HAP-1 (cell line): ENCODE measurements at places on chromosomes 7 and 10.

GRCh38 chr7:22372863-22373262 lies 15.9 kb upstream of the RAPGEF5 start:
- DNase-seq, result no peak

- DNase-seq, result no peak
Measured at GRCh38 chr10:59905066-59905730, 1.2 kb downstream of the CCDC6 start.

DNA sequence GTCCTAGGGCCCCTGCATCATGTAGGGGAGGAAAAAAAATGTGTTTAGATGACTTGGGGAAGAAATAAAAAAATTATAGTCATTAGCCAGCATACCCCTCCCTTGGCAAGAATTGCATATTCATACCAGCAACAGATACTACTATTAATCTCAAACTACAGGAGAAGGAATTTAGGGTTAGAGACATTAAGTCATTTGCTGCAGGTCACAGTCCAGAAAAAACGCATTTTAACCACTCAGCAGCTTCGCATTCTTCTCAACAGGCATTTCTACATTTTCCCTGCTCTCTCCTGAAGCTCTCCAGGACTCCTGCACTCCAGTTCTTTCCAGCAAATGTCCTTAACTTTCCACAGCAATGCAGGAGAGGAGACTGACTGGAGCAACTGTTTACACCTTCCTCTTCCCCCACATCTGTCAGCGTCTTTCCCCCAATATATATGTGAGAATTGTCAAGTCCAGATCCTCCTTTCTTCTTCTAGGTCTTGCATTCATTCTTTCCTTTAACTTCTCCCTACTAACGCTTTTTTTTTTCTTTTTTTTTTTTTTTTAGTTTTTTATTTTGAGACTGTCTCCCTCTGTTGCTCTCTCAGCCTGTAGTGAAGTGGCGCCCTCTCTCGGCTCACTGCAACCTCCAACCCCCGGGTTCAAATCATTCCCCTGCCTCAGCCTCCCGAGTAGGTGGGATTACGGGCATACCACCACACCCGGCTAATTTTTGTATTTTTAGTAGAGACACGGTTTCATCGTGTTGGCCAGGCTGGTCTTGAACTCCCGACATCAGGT lies 35.6 kb downstream of the PRPS1L1 start:
- DNase-seq, result peak; percentile 53

- DNase-seq, result no peak
Measured at GRCh38 chr10:77387247-77387646, 250.4 kb downstream of the KCNMA1 start.

DNA sequence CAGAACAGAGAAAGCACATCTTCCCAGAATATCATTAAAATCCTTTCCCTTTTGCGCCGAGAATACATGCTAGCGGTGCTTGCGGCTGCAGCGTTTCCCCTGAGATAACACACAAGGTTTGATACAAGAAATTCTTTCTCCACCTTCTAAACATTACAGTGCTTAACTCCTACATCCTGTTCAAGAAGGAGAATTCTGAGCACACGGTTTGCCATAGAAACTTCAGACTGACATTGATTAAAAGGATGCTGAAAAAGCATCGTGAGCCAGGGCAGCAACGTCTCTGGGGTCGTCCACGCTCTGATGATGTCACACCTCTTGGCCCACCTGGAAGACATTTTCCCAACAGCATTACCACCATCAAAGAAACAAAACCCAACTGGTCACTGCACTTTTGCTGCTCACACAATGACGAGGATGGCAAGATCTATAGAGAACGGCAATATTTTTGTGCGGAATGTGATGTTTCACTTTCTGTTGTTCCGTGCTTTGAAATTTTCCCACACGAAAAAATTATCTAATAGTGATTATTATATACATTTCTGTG lies 27.0 kb upstream of the PRSS1 start:
- DNase-seq, result no peak

DNA sequence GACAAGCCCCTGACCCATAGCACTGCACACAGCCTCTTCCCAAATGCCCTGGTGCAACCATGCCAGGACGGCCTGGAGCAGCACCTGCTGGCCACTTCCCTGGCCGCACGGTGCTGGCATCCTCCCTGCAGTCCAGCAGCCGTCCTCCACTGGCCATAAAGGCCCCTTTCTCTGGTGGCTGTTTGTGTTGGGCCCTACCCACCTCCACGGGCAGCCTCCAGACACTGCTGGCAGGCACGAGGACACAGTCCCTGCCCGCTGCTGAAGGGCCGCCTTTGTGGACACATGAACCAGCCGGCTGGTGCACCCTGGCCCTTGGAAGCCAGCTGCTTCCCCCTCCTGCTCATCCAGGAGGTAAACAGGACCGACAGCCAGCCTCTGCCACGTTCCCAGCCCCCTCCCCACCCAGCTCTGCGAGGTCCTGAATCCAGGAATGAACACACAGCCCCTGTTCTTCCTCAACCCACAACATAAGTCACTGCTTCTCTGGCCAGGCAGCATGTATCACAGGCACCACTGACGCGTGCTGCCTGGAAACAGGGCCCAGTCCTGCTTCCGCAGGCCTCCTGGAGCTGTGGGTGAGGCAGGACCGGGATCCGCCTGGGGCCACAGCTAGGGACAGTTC lies 43.8 kb downstream of the SPOCK2 start:
- DNase-seq, result no peak

- DNase-seq, result no peak
Measured at GRCh38 chr7:45986355-45987298, 65.6 kb upstream of the IGFBP3 start.

GRCh38 chr10:11165591-11166543 lies 148.2 kb downstream of the CELF2 start:
- DNase-seq, result peak; percentile 38

DNA sequence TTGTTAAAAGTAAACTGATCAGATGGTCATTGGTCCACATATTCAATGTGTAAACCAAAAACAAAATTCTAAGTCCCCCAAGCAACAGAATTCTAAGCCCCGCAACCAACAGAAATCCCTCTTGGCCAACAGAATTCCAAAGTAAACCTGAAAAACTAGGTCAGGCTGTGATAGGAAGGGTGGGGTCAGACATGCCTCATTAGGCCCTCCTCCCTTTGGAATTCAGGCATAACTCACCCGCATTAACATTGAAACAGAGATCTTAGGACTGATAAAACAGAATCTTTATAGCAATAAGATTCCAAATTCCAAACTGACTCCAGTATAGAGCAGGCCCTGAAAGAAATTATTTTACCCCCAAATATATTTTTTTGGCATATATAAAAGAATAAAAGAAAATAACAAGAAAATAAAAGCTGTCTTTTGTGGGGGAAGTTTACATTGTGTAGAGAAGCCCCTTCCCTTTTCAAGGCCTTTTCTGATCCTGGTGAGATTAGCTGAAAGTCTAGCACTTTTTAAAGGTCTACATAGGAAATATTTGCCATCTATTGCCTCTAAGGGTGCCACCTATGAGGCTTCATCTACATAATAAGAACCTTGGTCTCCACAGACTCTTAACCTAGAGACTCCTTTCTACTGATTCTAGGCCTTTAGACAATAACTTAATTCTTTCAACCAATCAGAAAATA lies 30.5 kb downstream of the GNAT3 start:
- peak; percentile 67 for DNase-seq

- peak; percentile 30 for DNase-seq
Measured at GRCh38 chr7:831596-832166, 595 bp upstream of the SUN1 start.

GRCh38 chr7:50156706-50157105 lies 63.7 kb upstream of the ZPBP start:
- DNase-seq, result no peak

GRCh38 chr10:45418417-45418848 lies 44.4 kb downstream of the ALOX5 start:
- DNase-seq, result no peak

DNA sequence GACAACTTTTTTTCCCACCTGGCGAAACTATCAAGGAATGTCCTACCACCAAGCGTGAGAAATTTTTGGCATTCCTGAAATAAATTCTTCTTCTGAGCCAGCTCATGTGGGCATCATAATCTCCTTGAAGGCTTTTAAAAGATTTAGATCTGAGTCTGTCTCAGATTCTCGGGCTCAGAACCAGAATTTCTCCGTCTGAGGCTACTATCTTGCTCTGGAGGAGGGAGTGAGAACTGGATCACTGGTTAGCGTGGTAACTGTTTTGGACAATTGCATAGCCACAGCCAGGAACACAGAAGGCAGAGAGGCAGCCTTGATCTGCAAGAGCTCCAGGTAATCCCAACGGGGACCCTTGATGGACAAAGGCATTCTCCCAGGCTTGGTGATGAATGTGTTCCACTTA lies 1.0 kb upstream of the PLAC9 start:
- no peak for DNase-seq

DNA sequence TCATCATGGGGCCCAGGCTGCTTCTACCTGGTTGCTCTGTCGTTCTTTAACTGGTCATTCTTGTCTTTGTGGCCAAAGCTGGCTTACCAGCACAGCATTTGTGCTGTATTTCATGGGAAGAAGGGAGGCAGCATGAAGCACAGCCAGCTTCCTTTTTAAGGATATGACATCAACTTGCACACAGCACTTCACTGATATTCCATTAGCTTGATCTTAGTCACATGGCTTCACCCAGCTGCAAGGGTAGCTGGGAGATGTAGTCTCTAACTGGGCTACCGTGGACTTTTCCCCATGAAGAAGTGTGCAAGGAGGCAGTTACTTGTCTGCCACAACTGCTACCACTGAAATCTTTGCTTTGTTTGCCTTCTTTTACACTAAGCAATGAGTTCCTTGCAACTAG lies 525.2 kb downstream of the LRMDA start:
- DNase-seq, result no peak

DNA sequence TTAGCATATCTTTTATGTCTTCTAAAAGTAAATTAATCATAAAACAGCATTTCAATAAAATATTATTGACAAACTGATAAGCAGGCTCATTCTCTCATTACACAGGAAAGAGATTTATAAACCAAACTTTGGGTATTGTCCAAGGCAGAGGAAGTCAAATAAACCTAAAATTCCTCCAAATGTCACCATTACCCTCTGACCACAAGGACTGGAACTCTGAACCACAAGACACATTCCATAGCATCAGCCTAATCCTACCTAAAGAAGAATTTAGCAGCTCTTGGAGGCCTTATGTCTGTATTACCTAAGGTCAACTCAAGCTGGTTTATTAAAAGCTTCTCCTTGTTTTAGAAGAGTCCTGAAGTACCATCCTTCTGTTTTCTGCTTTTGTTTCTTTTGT lies 82.4 kb upstream of the SLC13A1 start:
- no peak for DNase-seq

DNA sequence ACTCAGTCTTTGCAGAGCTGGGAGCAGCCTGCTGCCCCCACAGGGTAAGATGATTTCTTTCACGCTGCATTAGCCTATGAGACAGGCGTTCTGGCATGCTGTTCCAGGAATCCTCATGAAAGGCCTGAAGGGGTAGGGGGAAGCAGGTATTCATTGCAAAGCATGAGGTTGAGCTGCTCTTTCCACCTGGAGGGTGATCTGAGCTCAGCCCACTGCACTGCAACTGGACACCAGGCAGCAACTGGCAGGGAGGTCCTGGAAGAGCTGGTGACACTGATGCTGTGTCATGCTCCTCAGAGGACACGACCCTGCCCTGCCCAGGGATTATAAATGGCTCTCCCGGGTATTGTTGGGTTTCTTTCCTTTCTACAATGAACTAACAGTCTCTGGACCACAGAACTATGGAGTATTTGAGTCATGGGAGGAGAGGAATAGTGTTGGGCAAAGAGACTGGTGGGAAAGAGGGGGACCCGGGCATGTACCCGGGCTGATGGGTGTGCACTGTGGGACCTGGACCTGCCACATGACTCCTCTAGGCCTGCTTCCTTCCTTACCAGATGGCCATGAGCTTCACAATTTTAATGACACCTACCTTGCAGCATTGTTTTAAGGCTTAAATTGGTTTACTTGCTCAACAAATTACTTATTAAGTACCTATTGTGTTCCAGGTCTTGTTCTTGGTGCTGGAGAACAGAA lies 24.3 kb downstream of the SLC25A28 start:
- DNase-seq, result no peak

GRCh38 chr10:85900487-85900886 lies 466.1 kb downstream of the GRID1 start:
- no peak for DNase-seq

GRCh38 chr10:66931340-66931948 lies 5.6 kb downstream of the LRRTM3 start:
- peak; percentile 65 for DNase-seq

DNA sequence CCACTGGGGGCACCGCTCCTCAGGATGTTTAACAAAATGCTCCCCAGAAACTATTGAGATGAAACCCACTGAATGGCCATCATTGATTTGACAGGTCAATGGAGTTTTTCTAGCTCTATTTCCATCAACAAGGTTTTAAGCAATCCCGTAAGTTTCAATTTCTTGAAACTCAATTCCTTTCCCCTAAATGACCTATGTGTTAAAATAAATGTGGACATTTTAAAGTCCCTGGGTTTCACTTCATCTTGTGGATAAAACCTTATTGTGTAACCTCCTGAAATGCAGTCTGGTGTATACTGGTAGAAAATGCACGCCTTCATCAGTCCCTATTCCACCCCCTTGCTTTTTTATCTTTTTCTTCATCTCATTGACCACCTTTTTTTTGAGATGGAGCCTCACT lies 8.9 kb upstream of the C7orf33 start:
- DNase-seq, result no peak

DNA sequence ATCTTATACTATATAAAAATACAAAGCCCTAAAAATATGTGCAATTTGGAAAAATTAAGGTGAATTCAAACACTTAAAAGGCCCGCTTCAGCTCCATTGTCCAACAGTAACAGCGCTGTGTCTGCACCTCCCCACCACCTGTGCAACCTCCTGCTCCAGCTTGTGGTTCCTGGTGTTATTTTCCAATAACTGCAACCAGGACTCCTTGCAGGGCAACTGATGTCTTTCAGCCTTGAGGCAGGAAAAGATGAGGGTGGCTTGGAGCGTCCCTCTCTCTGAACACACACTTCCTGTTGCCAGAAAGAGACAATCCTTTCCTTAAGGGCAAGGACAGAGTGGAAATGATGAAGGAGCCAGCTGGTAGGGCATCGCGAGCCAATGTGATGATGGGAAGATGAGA lies 336.0 kb downstream of the GLRX3 start:
- DNase-seq, result no peak

DNA sequence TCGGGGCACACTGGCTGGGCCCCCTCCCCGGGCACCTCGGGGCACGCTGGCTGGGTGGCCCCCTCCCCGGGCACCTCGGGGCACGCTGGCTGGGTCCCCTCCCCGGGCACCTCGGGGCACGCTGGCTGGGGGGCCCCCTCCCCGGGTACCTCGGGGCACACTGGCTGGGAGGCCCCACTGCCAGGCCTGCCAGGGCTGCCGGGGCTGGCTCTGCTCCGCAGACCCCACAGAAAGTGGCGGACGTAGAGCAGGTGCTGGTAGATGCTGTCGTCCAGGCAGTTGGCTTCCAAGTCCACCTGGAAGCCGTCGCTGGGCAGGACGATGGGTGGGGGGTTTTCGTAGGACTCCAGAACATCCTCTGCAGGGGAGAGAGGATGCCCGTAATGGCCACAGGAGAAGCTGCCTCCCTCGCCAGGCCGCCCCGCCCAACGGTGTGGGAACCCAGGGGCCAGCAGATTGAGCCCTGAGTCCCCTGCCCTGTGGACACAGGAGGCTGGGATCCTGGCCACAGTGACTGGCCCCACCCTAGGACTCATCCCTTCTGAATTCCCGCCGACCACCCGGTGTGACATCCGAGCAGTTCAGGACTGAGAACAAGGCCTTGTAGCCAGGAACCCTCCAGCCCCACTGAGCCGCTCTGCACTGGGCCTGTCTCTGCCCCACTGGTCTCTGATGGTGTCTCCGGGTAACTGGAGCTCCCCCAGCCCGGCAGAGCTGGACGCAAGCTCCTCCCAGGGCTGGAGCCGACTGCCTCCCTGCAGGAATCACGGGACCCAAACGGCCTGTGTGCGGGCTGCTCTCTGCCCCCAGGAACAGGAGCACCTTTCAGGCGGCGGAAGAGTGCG lies 28.2 kb downstream of the AP5Z1 start:
- no peak for DNase-seq

GRCh38 chr7:12385364-12385786 lies 18.3 kb downstream of the VWDE start:
- DNase-seq, result no peak
